ENCODE measurements at places on chromosomes 5 and 9.

DNA sequence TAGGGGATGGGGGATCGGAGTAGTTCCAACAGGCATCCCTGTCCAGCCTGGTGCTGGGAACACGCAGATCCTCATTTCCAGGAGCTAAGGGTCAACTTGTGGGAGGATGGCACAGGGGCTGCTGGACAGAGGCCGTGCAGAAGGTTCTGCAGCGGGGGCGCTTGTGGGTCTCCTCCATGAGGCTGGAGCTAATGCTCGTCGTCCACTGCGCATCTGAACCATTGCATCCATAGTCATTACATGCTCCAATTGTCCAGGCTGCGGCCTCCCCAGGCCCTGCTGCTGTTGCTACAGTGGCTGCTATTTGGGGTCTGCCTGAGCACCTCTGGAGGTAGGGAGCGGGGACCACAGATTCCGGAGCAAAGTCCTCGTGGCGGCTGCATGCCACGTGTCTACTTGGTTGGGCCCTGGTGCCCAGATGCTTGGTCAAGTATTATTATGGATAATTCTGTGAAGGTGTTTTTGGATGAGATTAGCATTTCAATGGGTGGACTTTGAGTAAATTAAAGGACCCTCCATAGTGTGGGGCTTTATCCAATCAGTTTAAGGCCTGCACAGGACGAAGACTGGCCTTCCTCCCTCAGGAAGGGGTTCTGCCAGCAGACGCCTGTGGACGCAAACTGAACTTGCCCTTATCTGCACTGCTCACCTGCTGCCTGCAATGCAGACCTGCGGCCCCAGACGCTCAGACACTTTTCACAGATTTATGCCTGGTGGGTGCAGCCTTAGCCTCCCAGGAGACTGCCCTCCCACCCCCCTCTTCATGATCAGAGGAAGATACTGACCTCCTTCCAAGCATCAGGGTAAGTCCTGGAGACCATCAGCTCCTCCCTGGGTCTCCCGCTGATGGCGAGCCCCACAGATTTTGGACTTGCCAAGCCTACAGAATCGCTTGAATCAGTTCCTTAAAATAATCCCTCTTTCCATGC, 127.5 kb upstream of the IRX4 start:
- no peak for DNase-seq

DNA sequence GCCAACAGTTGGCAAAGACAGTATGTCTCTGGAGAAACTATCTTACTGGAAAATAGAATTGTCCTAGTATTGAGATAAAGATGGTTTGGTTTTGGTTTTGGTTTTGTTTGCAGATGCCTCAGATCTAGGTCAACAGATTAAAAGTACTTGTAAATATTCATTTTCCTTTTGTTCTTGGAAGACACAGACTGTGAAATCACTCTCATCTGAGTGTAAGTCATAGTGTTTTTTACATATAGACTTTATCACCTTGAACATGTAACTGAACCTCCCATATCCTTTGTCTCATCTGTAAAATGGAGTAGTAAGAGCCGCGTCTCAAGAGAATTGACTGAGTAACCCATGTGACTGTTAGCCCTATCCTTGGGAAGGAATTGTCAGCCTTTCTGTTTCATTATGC, 34.3 kb downstream of the MAP3K1 start:
- DNase-seq, result no peak

- no peak for DNase-seq
These were observed 28.8 kb upstream of the CAVIN4 start for GRCh38 chr9:100549048-100549447.

GRCh38 chr9:76399856-76400255, 5.6 kb upstream of the RFK start:
- no peak for DNase-seq

GRCh38 chr5:180084638-180085561, 13.3 kb upstream of the RNF130 start:
- DNase-seq, result no peak

DNA sequence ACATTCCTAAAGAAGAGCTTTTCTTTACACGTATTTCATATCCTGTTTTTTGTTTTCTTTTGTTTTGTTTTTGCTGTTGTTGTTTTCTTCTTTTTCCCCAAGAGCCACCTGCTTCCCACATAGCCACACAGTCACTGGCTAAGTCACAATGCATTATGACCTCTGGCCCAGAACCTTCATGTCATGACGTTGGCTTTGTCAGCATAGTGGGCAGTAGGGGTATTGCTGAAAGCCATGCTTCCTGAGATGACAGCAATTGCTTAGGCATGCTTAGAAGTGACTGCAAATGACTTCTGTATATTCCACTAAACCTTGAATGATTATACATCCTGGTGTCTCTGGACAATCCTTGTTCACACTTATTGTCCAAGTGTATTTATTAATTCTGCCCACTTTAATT, 375.8 kb downstream of the TAF11L14 start:
- no peak for DNase-seq

DNA sequence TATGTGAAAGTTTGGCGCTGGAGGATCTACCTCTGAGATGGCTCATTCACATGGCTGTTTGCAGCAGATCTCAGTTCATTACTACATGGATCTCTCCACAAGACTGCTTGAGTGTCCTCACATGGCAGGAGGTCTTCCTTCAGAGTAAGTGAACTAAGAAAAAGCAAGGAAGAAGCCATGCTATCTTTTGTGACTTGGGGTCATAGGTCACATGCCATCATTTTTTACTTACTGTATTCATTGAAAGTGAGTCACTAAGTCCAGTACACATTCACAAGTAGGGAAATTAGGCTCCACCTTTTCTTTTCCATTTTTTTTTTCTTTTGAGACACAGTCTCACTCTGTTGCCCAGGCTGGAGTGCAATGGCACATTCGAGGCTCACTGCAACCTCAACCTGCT, 8.7 kb upstream of the CDKN2AIPNL start:
- no peak for DNase-seq

- no peak for DNase-seq
These were observed 29.1 kb downstream of the GFPT2 start for GRCh38 chr5:180323941-180324600.

DNA sequence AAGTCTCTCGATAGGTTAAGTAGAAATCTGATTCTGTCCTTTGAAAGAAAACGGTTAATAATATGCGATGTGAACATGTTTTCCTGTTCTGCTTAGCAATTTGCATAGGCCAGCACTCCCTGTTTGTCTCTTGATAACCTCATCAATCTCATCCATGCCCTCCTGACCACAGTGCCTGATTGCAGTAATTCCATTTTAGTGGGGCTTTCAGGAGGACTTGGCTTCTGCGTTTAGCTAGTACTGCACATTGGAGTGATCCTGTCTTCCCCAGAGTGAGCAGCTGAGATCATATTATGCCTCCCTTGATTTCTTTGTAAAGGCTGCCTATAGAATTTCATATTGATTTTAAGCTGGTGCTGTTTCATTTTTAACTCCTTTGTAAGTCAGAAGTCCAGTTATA, 335.9 kb upstream of the ISL1 start:
- DNase-seq, result no peak

DNA sequence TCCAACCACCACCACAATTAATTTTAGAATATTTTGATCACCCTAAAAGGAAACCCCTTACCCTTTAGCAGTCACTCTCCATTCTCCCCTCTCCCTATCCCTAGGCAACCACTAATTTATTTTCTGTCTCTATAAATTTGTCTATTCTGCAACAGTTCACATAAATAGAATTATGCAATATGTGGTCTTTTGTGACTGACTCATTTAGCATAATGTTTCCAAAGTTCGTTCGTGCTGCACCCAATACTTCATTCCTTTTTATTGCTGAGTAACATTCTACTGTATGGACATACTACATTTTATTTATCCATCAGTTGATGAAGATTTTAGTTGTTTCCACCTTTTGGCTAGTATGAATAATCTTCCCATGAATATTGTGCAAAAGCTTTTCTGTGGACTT, 18.2 kb upstream of the CDC20B start:
- no peak for DNase-seq

DNA sequence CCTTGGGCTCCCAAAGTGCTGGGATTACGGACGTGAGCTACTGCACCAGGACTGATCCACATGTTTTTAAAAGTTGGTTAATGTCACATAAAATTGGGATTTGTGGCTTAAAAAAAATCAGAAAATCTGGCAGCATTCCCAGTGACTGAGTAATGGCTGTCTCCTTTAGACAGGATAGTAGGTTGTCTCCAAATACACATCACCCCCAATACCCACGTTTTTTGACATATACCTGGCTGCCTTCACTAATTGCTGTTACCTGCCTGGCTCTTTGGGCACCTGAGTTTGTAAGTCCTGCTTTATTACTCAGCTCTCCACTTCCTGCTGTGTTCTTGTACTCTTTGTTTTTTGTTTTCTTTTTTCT, 84.8 kb downstream of the KDM4C start:
- no peak for DNase-seq

- DNase-seq, result no peak
These were observed 77.7 kb upstream of the FAM169A start for GRCh38 chr5:74943905-74944304.

DNA sequence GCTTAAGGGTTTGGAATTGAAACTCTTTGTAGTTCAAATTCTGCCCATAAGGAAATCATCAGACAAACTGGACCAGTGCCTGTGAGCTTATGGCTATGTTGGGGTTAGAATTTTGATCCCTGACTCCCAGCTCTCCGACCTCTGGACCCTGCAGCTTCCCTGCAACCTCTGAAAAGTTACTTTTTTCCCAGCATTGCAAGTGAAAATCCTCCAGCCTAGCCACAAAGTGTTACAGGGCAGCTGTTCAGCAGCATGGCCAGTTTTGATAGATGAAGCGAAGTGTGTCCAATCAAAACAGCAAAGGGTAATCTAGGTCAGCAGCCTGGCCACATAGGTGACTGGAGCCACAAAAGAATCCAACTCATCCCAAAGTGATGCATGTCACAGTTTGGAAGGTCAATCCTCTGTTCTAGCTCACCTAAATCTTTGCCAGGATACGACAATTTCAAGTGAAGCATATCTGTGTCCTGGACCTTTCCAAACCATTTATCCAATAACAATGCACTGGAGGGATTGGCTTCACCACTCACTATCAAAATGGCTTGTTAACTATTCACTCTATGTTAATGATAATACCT, 4.7 kb upstream of the CPEB4 start:
- no peak for DNase-seq

DNA sequence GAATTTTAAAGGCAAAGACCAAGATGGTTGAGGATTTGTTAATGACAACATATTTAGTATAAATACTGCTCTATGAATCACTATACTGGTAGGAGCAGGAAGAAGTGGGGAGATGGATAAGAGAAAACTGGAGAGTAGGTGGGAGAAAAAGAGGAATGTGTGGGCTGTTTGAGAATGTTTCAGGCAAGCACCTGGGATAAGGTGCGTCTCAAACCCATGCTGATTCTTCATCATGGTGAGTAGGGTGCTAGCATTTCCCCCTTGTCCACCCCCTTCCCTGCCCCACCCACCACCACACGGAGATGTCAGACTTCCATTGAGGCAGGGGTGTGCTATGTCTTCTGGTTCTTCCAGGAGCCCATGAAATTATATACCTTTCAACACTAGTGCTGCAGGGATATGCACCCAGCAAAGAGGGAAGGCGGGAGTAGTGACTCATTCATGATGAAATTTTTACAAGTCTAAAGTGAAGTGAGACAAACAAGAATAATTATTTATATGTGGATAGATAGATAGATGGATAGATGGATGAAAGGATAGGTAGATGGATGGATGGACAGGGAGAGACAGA, 54.3 kb downstream of the MTX3 start:
- no peak for DNase-seq

GRCh38 chr5:129406440-129406839, 53.7 kb upstream of the ADAMTS19 start:
- DNase-seq, result no peak

DNA sequence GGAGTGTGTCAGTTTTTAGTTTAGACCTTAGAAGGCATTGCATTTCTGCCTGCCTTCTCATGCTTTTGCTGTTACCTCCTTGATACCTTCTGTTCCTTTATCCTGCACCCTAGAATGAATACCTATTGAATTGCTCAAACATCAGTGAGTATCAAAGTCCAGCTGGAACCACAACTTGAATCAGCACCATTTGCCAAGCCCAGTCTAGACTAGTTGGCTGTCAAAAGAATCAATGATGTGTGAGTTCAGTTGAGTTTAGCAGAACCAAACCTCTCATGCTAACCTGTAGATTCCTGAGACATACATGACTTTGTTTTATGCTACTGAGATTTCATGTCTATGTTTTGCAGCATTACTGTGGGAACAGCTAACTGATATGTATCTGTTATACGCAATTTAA, 116.6 kb downstream of the FAM170A start:
- DNase-seq, result no peak

- no peak for DNase-seq
These were observed 2.0 kb downstream of the QSOX2 start for GRCh38 chr9:136243631-136244030.

GRCh38 chr9:136392538-136393449, 7.2 kb downstream of the SNAPC4 start:
- no peak for DNase-seq

- DNase-seq, result no peak
These were observed 2.2 kb downstream of the BARX1 start for GRCh38 chr9:93952784-93953495.

DNA sequence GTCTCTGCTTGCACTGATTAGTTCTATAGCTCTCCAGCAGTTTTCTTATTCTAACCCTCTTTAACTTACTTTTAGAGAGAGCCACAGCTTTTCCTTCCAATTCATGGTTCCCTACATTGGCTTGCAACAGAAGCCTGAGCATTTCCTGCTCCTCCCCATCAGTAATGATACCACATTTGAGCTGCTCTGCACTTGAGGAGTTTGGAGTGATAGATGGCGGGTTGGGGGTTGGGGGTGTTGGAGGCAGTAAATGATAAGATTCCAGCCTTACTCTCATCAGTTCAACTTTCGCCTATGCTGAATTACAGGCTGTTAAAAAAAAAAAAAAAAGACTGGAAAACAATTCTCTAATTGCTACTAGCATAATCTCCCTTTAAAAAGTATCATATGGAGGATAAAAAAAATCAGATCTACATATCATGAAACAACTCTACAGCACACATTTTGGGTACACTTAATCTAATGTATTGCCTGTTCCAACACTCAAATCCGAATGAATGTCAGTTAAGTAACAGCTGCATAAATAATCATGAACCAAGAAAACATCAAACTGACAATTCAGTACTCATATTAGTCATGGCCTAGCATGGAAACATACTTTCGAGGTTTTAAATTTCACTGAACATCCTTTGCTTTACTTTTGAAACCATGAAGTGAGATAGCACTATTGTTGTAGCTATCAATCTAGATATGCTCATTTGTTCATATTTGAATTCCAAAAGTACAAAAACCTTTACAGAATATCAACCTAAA, 224.7 kb downstream of the NFIB start:
- DNase-seq, result no peak

Measured in stimulated activated CD8-positive, alpha-beta memory T cell treated with anti-CD3 and anti-CD28 coated beads, Interleukin-7, amount 100 ng/mL, for 24 hours (primary cell).